Posterior vena cava (tissue), 2 donors: ENCODE measurements at places on chromosomes 2 and 18. TPM values are rescaled to one million over a fixed set of nuclear protein-coding genes. Genes with fewer than 3 reads are reported as not detected.

GRCh38 chr2:207704671-207705070, 6.8 kb upstream of the CCNYL1 start:
- DNase-seq: no peak

- no peak for DNase-seq
Observed at GRCh38 chr2:31333046-31333445, 81.5 kb downstream of the XDH start.

DNA sequence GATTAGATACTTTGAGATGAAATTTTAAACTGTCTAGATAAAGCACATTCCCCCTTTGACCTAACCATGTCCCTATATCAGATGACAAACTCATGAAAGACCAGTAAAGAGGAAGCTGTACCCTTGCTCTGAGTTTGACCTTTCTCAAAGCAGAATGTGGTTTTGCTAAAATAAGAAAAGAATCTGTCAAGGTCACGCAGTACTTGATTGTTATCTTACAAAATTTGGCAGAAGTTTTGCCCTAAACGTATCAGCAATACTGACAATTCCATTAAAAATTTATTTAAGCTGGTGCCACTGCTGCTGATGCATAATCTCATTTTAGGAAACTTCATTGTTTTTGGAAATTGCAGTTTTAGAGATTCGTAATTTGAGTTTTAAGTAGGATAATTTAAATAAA, 31.2 kb upstream of the GALM start:
- DNase-seq: no peak

DNA sequence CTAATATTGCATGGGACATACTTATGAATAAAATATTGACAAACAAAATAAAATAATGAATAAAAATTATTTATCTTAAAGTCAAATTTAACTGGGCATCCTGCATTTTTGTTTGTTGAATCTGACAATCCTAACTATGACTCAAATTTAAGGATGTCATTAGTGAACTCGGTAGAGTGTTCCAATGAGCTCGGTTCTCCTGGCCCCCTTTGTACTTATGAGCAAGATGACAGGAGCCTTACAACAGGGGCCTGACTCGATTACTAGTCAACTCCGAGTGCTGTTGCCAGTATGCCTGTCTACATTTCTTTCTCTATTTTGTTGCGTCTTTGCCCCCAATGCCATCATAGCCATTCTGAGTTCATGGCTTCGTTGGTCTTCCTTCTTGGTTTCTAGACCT, 40.3 kb downstream of the HRH4 start:
- no peak for DNase-seq

DNA sequence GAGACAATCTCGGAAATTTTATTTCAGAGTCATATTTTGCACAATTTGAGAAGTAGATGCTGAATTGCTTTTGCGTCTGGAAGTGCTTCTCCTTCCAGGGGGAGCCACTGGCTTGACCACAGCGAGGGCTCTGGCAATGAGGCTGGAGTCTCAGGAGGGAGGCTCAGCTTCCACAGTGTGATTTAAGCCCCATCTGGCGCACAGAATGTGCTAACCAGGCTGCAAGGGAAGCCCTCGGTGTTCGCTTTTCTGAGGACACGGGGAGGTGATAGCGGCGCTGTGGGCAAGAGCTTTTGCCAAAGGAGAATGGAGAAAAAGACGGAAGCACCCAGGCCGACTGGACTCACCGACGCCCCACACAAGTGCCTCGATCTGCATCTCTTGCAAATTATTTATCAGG, 52.4 kb downstream of the ADI1 start:
- peak; percentile 49 for DNase-seq

DNA sequence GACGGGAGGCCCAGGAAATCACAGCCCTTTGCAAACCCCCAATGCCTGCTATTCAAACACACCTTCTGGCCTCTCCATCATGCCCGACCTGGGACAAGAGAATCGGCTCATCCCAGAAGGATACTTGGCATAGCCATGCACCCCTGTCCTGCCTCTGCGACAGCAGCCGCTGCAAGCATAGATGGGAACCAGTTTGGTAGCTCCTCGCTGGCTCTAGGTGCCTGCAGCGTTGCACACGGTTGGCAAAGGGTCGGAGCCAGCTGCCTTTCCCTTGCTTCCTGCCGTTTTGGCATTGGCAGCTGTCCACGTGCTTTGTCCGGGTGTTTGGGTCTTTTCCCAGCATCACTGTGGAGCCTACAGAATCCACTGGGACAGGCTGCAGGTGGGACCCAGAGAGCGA, 76.9 kb downstream of the TWIST2 start:
- DNase-seq: peak; percentile 76

DNA sequence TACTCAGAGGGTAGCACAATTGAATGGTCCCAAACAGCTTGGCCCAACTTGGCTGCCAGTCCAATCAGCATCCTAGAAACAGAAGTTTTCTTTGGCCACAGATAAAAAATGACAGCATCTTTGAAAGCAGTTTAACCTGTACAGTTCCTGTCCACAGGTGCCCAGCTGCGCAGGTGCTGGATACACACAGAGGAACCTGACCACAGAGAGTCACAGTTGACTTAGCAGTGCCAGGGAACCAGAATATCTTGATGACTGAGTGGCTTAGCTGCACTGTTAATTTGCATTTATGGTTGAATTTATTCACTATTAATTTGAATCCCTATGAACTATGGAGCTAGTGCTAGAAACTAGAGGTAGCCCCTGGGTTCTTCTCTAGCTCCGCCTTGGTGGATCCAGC, 93.7 kb downstream of the TPGS2 start:
- no peak for DNase-seq

GRCh38 chr18:2218101-2218500, 353.2 kb downstream of the METTL4 start:
- DNase-seq: no peak

GRCh38 chr18:79644006-79644665, 35.5 kb upstream of the CTDP1 start:
- DNase-seq: no peak

DNA sequence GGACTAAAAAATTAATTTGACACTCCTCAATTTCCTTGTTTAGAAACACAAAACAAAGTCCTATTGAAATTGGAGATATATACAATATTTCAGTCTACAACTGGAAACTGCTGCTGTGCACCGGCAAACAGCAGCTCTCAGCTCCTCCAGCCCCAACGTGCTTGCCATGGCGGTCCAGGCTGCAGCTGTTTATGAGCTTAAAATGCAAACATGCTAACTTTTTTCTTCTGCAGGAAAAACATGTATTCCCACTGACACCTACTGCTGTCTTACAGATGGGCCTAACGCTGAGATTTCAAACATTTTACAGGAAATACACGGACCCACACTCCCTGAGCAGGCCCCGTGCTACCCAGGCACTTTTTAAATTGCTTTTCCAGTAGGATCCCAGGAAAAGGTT, 195.5 kb downstream of the BCL11A start:
- DNase-seq: no peak

DNA sequence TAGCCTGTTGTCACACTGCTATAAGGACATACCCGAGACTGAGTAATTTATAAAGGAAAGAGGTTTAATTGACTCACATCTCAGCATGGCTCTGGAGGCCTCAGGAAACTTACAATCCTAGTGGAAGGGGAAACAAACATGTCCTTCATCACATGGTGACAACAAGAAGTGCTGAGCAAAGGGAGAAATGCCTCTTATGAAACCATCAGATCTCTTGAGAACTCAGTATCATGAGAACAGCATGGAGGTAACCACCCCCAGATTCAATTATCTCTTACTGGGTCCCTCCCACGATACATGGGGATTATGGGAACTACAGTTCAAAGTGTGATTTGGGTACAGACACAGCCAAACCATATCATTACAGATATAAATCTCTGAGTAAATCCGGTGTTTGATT, 148.7 kb downstream of the PRPF40A start:
- no peak for DNase-seq

DNA sequence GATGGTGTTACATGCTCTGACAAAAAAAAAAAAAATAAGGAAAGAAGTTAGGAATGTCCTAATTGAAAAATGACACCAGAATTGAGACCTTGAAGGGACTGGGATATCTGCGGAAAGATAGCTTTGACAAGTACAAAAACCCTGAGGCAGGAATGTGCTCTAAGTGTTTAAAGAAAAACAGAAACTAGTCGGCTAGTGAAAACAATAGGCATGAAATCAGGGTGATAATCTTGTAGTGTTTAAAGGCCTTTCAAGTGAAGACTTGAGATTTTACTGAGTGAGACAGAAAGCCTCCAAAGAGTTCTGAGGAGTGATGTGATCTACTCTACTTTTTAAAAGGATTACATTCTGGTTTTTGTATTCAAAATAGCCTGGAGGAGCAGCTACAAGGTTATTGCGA, 107.4 kb downstream of the COBLL1 start:
- no peak for DNase-seq

DNA sequence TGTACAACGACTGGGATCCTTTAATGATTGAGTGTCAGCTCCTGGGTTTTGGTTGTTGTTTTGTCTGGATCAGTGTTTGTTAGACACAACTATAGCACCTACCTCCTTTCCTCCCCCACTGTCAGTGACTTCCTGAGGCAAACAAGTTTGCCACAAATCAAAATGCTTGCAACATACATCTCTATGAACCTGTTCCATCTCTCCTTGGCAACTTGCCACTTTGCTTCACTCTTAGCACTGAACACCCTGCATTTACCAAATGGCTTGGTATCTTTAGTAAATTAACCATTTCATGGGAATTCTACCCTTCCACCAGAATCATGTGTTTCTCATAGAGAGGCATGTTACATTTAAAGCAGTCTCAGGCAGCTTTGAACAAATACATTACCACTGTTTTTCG, 301.1 kb upstream of the TANK start:
- no peak for DNase-seq

DNA sequence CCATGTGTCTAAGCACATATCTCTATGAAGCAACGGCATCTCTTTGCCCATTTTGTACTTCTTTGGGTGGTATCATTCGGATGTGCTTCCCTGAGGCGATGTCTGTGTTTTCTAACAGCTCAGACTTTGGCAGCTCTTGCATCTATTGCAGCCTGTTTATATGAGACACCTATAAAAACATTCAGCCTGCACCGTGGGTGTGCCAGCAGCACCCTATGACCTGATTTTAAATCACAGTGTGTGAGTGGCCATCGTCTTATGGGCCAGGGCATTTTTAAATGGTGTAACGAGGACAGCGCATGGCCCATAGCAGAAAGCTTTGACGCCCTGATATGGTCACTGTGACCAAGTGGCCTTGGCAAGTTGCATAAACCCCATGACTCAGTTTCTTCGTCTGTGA, 12.9 kb downstream of the NPAS2 start:
- no peak for DNase-seq

DNA sequence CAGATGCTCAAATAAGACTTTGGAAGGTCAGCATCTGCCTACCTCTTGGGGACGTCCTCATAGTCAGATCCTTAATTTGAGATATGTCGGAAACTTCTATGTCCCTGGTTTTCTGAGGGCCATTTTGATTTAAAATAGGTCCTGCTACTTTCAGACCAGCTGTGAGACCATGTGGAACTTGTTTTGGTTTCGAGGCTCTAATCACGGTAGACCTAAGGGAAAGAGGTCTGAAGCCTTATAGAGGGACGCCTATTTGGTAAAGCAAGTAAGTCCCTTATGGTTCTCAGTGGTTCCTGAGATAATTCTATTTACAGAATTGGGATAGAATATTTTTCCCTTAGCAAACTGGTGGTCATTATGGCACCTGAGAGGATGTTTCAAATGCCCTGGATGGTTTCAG, 75.1 kb downstream of the RFTN2 start:
- DNase-seq: no peak

DNA sequence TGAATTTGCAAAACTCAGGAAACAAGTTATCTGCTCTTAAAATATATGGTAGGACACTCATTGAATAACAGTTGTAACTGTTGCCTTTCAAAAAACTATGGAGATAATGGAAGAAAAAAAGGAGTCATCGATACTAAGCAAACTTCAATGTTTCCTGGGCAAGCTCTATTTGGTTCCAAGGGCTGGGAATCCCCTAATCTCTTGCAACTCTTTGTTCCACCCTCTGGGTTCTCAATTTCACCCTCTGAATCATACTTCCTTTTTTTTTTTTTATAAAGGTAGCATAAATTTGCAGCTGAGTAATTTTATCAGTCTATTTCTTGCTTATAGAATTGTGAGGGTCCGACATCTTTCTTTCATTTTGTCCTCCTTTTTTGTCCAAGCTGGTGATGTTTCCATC, 36.7 kb downstream of the SLC9A4 start:
- no peak for DNase-seq

GRCh38 chr2:178579006-178579405, 98.7 kb downstream of the PLEKHA3 start:
- DNase-seq: no peak

DNA sequence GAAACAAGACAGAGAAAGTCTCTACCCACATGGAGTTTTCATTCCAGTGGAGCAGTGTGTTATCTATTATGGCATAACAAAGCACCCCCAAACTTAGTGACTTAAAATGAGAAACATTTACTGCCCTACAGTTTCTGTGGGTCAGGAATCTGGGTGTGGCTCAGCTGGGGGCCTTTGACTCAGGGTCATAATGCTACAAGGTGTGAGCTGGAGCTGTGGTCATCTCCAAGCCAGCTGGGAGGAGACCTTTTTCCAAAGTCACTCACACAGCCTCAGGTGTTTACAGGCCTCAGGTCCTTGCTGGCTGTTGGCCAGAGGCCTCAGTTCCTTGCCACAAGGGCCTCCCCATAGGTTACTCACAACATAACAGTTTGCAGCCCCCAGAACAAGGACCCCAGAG, 169.2 kb downstream of the ETAA1 start:
- no peak for DNase-seq

GRCh38 chr2:98884658-98885057, 51.4 kb downstream of the CRACDL start:
- peak; percentile 41 for DNase-seq

Gene B4GALT6
- 4.2 TPM for total RNA-seq

Gene STAT4
- 2.5 TPM for total RNA-seq

Gene SP140
- 2.3 TPM for total RNA-seq

Gene TRIP12
- 200 TPM for total RNA-seq

Gene KCNJ13
- not detected for total RNA-seq

Gene ABHD1
- total RNA-seq: 0.48 TPM

Gene THUMPD2
- 10.3 TPM for total RNA-seq

Gene C2orf66
- total RNA-seq: not detected

Gene IL1B
- total RNA-seq: 1.1 TPM

Gene CDH2
- 6.0 TPM for total RNA-seq

Gene FRZB
- total RNA-seq: 6.9 TPM

Gene INPP5D
- total RNA-seq: 19.9 TPM
